AG10803 (cell line): ENCODE measurements at places on chromosomes 4 and X.

- DNase-seq, result peak; percentile 14
Observed at GRCh38 chrX:138191998-138192397, 519.5 kb downstream of the FGF13 start.

DNA sequence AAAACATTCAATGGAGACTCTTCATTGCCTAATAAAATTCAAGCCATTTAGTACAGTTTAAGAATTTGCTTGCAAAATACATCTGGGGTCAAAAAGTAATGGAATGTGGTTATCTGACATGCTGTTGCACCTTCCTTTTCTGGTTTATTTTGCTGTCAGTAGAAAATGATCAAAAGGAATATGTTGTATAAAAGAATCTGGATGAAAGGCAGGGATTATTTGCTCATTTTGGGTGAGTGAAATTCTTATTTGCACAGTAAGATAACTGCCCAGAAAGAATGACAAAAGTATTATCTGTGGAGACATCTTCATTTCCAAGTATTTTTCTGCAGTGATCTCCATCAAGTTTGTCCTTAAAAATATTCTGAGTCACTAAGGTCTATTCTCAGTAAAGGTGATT is 30.4 kb downstream of the BOD1L1 start:
- DNase-seq, result no peak

DNA sequence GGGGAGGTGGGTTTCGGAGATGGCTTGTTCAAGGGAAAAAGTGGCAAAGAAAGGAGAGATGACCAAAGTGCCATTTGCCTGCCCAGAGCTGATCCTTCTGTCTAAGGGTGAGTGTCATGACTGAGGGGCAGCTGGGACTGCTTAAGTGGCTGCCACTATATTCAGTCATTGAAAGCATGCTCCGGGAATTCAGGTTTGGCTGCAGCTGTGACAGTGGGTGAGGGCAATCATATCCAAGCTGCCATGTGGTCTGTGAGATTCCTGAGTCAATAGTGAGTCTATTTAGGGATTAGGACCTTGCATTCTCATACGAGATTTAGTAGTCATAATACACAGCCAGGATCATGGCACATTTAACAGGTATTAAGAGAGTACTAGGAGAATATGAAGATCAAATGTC is 138.8 kb upstream of the BANK1 start:
- no peak for DNase-seq

DNA sequence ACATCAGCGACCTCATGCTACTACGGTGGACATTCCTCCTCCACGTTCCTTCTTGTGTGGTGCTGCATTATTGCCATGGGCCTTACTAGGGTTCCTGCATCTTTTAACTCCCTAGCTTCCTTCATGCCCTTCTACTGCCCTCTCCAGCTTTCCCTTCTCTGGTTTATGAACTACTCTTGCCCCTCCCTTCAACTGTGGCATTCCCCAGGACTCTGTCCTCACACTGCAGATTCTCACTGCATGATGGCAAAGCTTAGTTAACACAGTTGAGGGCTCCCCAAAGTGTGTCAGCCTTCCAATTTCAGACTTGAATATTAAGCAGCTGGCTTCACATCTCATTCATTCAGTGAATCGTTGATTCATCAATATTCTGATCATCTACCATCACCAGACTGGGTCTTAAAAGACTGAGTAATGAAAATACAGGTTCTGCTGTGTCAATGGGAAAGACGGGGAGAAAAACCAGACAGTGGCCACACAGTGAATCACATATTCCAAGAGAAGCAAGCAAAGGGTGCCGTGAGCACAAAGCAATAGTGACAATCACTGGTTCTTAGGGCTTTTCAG is 53.0 kb downstream of the ZFX start:
- DNase-seq, result no peak

GRCh38 chrX:84174348-84174747 is 13.7 kb downstream of the RPS6KA6 start:
- no peak for DNase-seq

DNA sequence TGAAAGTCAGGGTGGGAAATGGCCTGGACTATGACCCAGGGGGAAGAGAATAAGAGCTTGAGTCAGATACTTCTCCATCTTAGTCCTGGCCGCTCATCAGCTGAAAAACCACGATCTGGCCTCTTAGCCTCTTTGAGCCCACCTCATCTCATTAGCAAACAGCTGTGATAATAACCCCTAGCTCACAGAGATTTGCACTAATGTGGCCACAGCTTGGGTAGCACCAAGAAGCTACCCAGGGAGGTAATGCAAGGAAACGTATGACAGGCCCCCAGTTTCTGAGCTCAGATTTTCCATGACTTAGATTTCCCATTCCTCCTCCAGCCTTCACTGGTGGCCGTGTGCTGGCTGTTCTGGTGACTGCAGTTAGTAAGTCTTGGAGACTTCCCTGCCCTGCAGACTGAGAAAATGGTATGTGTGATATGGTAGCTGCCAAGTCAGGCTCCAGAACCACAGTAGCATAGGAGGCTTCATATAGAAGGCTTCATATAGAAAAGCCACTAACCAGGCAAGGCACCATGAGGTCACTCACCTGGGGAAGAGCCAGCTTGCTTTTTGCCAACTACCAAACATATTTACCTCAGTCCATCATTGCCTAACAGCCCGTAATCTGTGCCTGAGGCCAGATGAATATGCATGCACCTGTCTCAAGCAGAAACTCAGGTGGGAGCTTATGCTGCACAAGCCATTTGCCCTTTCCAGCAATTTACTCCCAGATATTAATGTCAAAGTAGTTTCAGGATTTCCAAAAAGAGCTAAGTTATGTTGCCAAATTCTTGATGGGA is 51.4 kb upstream of the GABRE start:
- no peak for DNase-seq

GRCh38 chrX:104854188-104854587 is 288.2 kb downstream of the IL1RAPL2 start:
- DNase-seq, result no peak

- DNase-seq, result no peak
Observed at GRCh38 chr4:159906051-159906450, 803.2 kb downstream of the RAPGEF2 start.

DNA sequence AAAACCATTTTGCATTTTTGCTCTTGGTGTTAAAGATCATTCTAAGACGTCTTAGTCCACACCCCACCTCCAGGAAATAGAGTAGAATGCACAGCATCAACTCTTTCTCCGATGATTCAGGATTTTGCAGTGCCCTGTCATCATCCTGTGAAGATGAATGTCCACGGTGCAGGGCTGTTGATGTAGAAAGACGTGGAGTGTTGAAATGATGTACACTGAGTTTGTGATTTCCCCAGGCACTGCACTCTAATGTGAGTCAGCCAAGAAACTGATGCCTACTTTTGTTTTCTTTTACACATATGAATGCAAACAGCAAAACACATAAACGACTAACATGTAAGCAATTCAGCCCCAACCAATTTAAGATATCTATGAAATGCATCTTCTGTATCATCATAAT is 10.5 kb downstream of the LGI2 start:
- peak; percentile 19 for DNase-seq
